ENCODE measurements at places on chromosomes 5 and 9. TPM values are rescaled to one million over a fixed set of nuclear protein-coding genes. Genes with fewer than 3 reads are reported as not detected.

Gene NFX1
- 33.2 TPM for total RNA-seq

Gene IFNA2
- not detected for total RNA-seq

- no peak for DNase-seq
Observed at GRCh38 chr9:129069862-129070641, 10.9 kb upstream of the DOLPP1 start.

DNA sequence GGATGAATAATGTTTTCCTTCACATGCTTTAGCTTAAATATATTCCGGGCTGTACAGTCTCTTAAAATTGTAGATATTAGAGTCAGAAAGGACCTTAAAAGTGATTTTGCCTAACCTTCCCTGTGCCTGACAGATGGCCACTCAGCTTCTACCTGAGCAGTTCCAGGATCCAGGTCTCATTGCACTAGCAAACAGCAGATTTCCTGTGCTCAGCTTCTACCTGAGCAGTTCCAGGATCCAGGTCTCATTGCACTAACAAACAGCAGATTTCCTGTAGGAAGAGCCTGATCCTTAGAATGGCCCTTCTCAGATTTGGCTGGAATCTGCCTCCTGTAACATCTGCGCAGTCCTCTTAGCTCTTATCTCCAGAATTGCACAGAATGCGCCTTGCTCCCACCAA is 219.8 kb downstream of the AOPEP start:
- DNase-seq = no peak

GRCh38 chr5:112960863-112961504 is 15.6 kb upstream of the DCP2 start:
- no peak for DNase-seq

DNA sequence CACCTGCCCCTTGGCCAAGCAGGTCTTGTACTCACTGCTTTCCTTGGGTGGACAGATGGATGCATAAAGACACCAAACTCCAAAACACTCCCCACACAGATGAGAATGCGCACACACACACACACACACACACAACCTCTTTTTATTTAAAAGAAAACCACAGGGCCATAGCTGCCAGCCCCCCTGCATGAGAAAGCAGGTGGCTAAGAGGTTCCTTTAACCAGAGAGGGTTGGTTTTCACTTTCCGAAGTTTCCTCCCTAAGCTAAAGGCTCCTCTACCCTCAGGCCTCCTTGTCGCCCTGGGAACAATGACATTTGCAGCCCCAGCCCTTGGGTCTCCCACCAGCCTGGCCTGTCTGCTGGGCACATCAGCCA is 11.1 kb downstream of the NR5A1 start:
- no peak for DNase-seq

- DNase-seq = no peak
Observed at GRCh38 chr9:123073441-123073840, 40.0 kb downstream of the GPR21 start.

GRCh38 chr9:135065151-135065550 is 22.3 kb upstream of the OLFM1 start:
- DNase-seq = no peak

DNA sequence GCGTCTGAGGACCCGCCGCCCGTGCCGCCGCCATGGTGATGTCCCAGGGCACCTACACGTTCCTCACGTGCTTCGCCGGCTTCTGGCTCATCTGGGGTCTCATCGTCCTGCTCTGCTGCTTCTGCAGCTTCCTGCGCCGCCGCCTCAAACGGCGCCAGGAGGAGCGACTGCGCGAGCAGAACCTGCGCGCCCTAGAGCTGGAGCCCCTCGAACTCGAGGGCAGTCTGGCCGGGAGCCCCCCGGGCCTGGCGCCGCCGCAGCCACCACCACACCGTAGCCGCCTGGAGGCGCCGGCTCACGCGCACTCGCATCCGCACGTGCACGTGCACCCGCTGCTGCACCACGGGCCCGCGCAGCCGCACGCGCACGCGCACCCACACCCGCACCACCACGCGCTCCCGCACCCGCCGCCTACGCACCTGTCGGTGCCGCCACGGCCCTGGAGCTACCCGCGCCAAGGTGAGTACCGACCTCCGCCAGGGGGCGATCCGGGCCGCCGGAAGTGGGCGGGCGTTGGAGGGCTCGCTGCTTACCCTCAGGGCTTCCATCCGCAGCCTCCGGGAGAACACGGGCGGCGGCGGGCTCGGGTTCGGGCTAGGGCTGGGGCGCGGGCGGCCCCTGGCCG is 8.5 kb downstream of the PRR7 start:
- peak; percentile 84 for DNase-seq

GRCh38 chr5:1780614-1780930 is 19.1 kb downstream of the MRPL36 start:
- no peak for DNase-seq

DNA sequence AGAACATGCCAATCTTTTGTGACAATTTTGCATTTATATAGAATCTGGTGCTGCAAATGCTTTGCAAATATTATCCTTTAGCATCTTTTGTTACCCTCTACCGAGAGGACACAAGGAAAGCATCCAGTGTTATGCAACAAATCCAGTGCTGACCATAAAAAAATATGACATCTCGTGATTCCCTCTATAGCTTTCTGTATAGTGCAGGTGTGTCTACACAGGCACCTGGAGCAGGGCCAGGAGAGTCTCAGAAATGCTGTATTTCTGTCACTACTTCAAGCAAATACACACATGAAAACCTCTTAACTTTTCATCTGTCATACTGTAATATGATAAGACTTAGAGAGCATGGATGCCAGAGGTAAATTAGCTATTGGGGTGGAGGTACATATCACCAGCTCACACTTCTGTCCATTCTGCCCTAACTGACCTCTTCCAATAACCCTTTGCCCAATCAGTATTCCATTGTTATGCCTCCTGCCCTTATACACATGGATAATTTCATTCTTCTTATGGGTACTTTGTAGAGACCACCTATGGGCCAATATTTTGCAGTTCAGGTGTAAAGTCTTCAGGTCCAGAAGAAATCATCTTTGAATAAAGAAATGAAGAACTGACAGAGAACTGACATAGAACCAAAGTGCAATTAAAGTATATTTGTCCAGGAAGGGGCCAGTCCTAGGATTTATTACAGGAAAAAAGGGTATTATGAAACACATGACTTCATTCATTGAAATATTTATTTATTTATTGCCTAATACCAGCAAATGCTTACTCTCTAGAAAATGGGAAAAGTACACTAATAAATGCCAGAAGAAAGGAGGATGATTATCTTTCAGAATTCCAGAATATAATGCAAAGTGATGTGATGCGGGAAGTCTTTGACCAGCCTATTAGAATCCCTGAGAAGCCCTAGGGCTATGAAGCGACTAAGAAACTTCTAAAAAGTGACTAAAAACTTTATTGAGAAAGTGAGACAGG is 106.5 kb downstream of the EPB41L4A start:
- DNase-seq = no peak

GRCh38 chr5:75265731-75266130 is 29.1 kb upstream of the ANKRD31 start:
- no peak for DNase-seq

DNA sequence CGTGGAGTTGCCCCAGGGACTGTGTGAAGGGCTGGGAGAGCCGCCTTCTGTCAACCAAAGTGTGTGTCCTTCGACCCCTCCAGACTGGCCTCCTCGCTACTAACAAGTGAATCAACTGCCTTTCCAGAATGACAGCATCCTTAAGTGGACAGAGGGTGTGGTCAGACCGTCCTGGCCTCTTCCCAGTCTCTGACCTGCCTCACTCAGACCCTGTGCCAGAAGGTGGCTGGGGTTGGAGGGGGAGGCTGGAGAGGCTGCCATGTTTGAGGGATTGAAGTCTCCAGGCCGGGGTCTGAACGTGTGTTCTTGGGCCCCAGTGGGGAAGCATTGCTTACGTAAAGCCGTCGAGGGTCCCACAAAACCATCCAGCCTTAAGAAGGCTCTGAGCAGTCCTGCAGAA is 389.3 kb upstream of the IRX4 start:
- no peak for DNase-seq

- DNase-seq = no peak
Observed at GRCh38 chr9:135889564-135890189, 17.7 kb downstream of the CAMSAP1 start.

- DNase-seq = no peak
Observed at GRCh38 chr5:103942587-103943186, 380.1 kb upstream of the NUDT12 start.

DNA sequence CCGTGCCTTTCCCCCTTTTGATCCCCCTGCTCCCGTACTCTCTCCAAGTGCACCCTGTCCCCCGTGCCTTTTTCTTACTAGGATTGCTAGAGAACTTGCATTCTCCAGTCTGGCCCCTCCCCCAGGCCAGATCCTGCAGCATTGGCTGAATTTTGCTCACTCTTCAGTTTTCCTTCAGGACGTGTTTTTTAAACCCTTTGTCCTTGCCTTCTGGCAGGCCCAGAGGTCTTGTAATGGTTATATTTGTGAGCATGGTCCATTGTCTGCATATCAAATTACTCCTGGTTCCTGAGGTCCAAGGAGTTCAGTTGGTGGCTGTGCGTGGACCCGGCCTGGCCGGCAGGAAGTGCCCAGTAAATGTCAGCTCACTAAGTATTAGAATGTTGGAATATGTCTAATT is 606 bp downstream of the TBC1D13 start:
- DNase-seq = no peak
